Kidney epithelial cell (primary cell): ENCODE measurements at places on chromosomes 7 and 10. TPM values are rescaled to one million over a fixed set of nuclear protein-coding genes. Genes with fewer than 3 reads are reported as not detected.

DNA sequence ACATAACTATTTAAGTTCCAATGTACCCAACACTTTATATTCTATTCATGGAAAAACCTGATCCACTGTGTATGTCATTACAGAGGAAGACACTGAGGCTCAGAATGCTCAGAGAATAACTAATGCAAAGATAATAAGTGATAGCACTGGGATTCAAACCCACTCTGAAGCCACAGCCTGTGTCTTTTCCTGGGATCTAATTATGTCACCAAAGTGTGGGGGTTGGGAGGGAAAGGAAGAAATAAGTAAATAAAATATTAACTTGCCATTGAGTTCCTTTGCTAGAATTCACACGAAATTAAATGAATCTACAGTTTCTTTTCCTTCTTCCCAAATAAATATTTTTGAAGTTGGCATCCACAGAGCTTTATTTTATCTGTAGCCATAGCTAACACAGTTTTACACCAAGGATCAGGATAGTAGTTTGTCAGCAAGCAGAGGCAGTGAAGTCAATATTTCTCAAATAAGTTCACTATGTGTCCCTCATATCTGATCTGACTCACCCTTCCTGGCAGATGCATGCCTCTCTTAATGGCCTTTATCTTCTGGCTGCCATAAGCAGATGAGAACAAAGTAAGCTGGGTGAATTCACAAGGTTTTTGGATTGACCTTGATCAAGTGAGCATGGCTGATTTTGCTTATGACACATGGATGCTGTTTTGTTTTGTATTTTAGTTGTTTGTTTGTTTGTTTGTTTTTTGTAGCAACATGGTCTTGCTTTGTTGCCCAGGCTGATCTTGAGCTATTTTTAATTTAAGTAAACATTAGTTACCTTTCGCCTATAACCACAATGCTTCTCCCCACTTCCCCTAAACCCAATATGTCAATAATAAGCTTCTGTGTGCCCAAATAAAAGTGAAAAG is 6.3 kb downstream of the RAPGEF5 start:
- DNase-seq = no peak

- DNase-seq = no peak
These were observed 152.1 kb upstream of the KMT2E start for GRCh38 chr7:104861729-104862390.

- DNase-seq = no peak
These were observed 967 bp downstream of the ADARB2 start for GRCh38 chr10:1736144-1736971.

GRCh38 chr10:11870461-11870780 is 47.3 kb downstream of the PROSER2 start:
- DNase-seq = no peak

The CHAT gene
- total RNA-seq = not detected in 2 replicates

The WEE2 gene
- not detected in 2 replicates for total RNA-seq
